ENCODE measurements at places on chromosomes 6 and 20.

- no peak for DNase-seq
These were observed 67.3 kb downstream of the SCML4 start for GRCh38 chr6:107756660-107757355.

DNA sequence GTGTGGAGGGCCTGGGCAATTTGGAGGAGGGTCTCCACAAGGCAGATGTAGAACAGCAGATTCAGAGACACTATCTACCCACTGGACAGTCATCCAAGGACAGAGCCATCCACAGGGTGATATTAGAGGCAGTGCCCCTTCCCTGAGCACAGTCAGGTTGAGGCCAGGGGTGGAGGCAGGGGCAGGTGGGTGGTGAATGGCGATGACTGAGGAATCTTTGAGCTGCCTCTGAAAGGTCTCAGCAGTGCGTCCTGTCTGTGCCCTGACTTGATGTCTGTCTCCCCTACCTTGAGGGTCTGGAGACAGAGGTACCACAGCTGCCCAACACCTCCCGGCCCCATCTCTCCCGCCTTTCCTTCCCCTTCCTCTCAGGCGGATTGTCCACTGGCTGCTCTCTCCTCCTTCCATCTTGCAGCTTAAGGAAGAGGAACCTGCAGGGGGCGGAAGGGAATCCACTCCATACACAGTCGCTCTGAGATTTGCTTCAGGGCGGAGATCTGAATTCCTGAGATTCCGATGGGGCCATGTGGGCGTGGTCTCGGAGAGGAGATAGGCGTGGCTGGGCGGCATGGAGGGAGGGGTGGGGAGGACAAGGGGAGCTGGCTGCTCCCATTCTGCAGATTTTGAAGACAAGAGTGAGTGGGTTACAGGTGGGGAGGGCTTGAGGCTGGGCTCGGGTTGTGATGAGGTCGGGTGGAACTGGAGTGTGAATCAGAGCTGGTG, 1.7 kb downstream of the MUCL3 start:
- DNase-seq, result no peak

DNA sequence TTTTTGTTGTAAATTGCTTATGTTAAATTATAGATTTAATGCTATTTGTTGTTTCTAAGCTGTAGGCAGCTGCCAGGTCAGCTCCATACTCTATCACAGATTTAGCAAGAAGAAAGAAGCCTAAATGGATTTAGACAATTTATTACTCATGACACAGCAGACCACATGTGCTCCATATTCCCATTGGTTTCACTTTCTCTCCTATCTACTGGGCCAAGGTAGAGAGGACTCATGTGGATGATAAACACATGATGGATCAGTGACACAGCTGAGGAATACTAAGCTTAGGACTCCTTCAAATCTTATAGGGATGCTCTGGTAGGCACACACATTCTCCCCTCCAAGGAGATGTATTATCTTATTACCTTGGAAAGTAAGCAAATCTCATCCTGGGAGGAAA, 553.0 kb upstream of the ADGRB3 start:
- no peak for DNase-seq

DNA sequence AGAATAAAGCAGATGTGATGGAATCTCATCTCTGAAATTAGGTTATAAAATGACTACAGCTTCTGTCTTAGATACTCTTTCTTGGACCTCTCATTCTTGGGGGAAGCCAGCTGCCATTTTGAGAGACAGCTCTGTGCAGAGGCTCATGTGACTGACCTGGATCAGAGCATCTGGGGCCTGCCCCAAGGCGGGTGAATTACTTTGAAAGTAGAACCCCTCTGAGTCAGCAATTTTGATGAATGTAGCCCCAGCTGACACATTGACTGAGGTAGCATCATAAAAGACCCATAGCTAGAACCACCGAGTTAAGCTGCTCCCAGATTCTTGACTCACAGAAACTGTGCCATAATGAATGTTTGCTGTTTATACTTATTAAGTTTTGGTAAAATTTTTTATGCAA, 124.5 kb downstream of the THEMIS start:
- no peak for DNase-seq

DNA sequence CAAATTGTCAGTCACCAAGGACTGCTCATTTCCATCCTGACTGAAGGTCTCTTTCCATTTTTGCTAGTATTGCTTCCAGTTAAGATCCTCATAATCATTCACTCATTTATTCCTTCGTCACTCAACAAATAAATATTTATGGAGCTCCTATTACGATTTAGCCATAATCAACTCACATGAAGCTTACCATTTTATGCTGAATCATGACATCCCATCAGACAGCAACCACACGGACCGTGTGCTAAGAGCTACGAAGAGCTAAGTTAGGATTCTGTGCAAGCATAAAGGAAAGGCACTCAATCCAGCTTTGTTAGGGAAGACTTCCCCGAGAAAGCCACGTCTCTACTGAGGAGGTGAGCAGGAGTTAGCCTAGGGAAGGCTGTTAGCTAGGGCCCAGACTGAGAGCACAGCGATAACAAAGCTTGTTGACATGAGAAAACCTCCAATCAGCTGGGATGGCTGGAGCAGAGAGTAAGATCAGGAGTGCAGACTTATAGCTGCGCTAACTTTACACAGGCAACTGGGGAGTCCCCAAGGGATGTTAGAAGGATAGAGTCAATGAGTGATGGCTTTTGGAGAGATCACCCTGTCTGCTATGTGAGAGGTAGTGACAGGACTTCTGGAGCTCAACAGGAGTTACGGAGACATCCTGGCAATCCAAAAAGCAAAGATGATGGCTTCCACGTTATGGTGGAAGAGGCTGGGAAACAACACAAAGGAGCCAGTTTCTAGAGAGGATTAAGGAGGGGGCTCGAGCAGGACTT, 2.6 kb upstream of the GID8 start:
- DNase-seq, result no peak

DNA sequence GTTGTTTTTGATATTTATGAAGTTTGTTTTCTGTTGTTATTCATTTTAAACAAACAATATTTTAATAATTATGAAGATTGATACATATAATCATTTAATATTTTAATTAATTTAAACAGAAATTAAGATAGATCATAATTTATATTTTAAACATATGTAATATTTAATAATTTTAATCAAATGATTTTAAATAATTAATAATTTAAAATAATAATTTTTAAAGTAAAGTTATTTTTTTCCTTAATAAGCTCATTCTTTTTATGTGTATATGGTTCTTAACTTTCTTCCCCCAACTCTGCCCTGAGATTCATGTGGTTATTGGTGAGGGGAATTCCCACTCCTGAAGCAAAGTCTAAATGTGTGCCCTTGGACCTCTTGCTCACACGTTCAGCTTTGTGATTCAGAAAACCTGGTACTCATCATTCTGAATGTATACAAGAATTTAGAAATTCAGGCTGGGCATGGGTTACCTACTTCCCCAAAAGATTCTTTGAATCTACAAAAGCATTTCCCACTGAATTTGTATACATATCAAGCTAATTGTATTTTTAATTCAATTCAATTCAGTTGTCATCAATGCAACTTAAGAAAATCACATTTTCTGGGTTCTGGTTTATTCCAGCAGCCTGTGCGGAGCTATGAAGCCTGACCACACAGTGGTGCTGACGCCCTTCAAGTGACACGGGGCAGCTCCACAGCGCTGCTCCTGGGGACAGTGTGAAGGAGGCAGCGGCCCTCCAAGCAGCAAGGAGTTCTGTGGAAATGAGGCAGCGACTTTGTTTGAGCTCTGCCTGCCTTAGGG, 168.9 kb upstream of the UST start:
- peak; percentile 14 for DNase-seq

GRCh38 chr6:141551318-141551717, 581.4 kb upstream of the GJE1 start:
- no peak for DNase-seq

- no peak for DNase-seq
These were observed 147.0 kb downstream of the DTNBP1 start for GRCh38 chr6:15515660-15516375.

DNA sequence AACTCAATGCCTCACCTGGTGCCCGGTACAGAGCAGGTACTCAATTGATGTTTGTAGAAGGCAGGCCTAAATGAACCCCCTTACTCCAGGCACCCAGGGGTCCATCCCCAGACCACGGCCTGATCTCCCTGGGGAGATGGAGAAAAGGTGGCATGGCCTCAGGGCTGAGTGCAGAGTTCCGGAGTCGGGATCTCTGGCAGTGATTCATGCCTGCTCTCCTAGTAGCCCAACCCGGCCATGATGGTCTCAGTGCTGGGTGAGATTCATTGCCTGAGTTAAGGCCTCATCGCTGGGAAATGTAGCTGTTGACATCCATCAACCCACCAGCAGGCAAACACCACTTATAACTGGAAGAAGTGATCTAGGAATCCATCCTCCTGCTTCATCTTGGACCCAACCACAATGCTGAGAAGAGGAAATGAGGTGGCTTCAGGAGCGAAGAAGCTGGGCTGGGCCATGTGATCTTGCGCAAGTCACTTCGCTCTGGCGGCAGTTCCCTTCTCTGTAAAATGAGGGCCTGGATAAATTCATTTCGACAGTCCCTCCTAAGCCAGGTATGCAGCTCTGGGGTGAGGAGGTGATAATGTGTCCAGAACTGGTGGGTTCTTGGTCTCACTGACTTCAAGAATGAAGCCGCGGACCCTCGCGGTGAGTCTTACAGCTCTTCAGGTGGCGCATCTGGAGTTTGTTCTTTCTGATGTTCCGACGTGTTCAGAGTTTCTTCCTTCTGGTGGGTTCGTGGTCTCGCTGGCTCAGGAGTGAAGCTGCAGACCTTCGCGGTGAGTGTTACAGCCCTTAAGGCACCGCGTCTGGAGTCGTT, 24.7 kb downstream of the ETV7 start:
- no peak for DNase-seq

GRCh38 chr6:115570331-115570730, 490.4 kb downstream of the FRK start:
- no peak for DNase-seq

DNA sequence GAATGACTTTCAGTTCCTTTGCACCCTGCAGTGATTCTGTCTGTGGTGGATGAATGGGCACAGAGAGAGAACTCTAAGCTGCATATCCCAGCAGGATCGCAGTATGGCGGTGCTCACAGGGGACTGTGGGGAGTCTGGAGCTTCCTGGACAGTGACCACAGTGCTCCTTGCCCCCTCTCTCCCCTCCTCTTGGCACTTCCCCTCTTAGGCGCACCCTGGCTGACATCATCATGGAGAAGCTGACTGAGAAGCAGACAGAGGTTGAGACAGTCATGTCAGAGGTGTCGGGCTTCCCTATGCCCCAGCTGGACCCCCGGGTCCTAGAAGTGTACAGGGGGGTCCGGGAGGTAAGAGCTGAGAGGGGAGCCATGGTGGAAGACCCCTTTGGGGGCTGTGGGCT, 8.6 kb downstream of the BYSL start:
- DNase-seq, result no peak

GRCh38 chr20:19921284-19921793, 95.8 kb upstream of the NAA20 start:
- DNase-seq, result no peak

GRCh38 chr6:147135211-147135681, 69.0 kb upstream of the STXBP5 start:
- DNase-seq, result no peak

DNA sequence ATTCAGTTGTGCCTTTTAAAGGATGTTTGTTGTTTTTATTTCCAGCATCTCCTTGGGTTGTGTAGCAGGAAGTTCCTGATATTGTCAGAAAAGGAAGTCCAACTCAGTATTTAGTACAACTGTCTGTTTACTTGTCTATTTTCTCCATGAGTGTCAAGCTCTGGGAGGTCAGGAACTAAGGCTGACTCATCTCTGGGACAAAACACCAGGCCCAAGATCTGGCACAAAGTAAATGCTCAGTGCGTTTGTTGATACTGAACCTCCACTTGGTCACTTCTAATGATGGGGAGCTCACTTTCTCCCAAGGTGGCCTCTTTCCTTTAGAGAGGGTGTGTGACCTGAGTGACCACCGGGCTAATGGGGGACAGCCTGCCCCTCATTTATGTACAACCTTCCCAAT, 12.6 kb upstream of the PIGU start:
- DNase-seq, result no peak

DNA sequence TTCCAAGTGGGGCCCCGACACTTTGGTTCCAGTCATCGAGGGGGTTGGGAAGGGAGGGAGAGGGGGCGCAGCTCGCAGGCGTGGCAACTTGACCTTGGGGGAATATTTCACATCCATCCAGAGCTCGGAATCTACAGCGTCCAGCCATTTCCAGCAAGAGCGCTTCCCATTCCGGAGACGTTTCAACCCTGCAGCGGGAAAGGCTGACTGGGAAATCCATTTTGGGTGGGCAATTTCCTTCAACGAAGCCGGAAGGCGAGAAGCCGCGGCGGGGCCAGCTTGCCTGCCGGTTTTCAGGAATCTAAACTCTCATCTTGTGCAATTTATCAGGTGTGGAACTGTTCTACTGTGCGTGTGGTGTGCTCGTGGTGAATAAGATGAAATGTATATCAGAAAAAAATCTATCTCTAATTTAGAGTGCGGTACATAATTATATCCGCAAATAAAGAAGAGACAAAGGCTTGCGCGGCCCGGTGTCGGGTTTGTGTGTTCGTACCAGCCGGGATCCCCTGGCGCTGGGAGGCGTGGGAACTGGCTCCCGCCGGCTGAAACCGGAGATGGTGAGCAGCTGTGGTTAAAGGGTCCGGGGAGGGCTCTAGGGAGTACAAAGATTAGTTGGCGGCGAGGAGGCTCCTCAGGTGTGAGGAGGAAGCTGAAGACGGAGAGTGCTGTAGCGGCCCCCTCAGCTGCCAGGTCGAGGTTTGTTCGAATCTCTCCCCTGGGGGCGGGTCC, 4.8 kb downstream of the SLC32A1 start:
- no peak for DNase-seq

DNA sequence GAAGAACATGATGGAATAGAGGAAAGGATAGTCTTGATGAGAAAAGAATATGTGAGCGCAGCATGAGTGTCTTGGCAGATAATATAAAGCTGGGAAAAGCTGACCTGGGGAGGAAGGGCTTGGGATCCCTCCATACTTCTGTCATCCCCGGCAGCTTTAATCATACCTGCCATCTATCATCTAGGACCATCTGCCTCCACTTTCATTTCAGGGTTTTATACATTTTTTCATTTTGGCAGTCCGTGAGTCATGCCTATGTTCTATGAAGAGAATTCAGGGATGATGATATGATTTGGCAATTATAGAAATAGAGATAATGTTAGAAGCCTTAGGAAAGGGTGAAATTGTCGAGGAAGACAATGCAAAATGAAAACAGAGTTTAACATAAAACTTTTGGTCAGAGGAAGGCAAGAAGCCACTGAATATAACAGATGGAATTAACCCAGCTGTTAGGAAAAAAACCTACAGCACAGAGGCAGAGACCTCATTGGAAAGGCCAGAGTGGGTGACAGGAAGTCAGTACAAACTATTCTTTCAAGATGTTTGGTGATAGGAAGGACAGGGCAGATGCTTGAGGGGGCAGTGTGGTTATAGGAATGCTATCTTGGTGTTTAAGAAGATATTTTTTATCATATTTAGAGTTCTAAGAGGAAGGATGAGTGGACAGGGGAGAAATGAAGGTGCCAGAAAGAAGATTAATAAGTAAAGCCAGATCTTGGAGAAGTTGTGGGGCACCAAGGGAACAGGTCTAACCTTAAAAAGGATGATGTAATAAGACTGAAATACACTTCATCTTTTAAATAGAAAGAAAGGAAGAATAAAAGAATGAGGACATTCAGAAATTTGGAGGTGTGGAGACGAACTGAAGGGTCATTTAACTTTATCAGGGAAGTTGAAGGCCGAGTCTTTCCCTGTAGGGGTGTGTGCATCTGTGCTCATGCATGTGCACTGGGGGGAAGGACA, 37.8 kb downstream of the MARCKS start:
- DNase-seq, result no peak

- no peak for DNase-seq
These were observed 84.5 kb downstream of the SESN1 start for GRCh38 chr6:109009962-109010704.

- no peak for DNase-seq
These were observed 83.6 kb downstream of the PFDN4 start for GRCh38 chr20:54291339-54292010.

- no peak for DNase-seq
These were observed 30.2 kb upstream of the SERINC3 start for GRCh38 chr20:44552050-44552449.
